ENCODE measurements at places on chromosomes 2 and 18. TPM values are rescaled to one million over a fixed set of nuclear protein-coding genes. Genes with fewer than 3 reads are reported as not detected.

LIMS3 gene
- not detected for total RNA-seq

NDC80 gene
- total RNA-seq = 12.8 TPM

PSMA8 gene
- total RNA-seq = not detected

FAM124B gene
- not detected for total RNA-seq

RBMS1 gene
- 58.5 TPM for total RNA-seq

PLCL1 gene
- total RNA-seq = not detected

TSPYL6 gene
- not detected for total RNA-seq

ARHGAP28 gene
- 0.02 TPM for total RNA-seq

SLC23A3 gene
- total RNA-seq = 1.0 TPM

KLHL41 gene
- 0.50 TPM for total RNA-seq

SLC14A1 gene
- not detected for total RNA-seq

ABCG8 gene
- total RNA-seq = not detected

MERTK gene
- total RNA-seq = 1.9 TPM

GREB1L gene
- total RNA-seq = 2.9 TPM

CCL20 gene
- 4.2 TPM for total RNA-seq

SULT1C4 gene
- not detected for total RNA-seq

CHRNA1 gene
- total RNA-seq = not detected

MAPK4 gene
- 0.20 TPM for total RNA-seq

AKAIN1 gene
- total RNA-seq = not detected

KRTCAP3 gene
- total RNA-seq = not detected

SRBD1 gene
- total RNA-seq = 7.3 TPM

SLC9A4 gene
- not detected for total RNA-seq

MATN3 gene
- total RNA-seq = 10.6 TPM

CD28 gene
- total RNA-seq = not detected

CRACDL gene
- total RNA-seq = 2.5 TPM

AGBL5 gene
- 29.7 TPM for total RNA-seq

CAPN13 gene
- total RNA-seq = 0.07 TPM

ROCK2 gene
- 20.5 TPM for total RNA-seq

HNRNPA3 gene
- total RNA-seq = 394 TPM

PUS10 gene
- total RNA-seq = 2.1 TPM

BMP10 gene
- not detected for total RNA-seq

TSGA10 gene
- 2.0 TPM for total RNA-seq

GCG gene
- total RNA-seq = not detected

SCYGR2 gene
- total RNA-seq = not detected

AP1S3 gene
- total RNA-seq = 32.8 TPM

NGEF gene
- total RNA-seq = 20.3 TPM

SH2D6 gene
- total RNA-seq = 1.5 TPM

SYT4 gene
- total RNA-seq = not detected

EIF4E2 gene
- 83.5 TPM for total RNA-seq

FBXO36 gene
- 1.7 TPM for total RNA-seq

RND3 gene
- total RNA-seq = 46.2 TPM

ONECUT2 gene
- 0.33 TPM for total RNA-seq

SGPP2 gene
- total RNA-seq = 0.42 TPM

TXNDC2 gene
- 0.45 TPM for total RNA-seq

MYCN gene
- total RNA-seq = not detected

ADRA2B gene
- total RNA-seq = 0.09 TPM

RIT2 gene
- total RNA-seq = not detected

All from A549 treated with Mapracorat at 1 μM for 4 hours (cell line).